ENCODE measurements at places on chromosomes 6 and 20. TPM values are rescaled to one million over a fixed set of nuclear protein-coding genes. Genes with fewer than 3 reads are reported as not detected.

The IL17F gene
- not detected for total RNA-seq

- DNase-seq = peak; percentile 52
Observed at GRCh38 chr6:159608961-159609651, 83.9 kb downstream of the SOD2 start.

DNA sequence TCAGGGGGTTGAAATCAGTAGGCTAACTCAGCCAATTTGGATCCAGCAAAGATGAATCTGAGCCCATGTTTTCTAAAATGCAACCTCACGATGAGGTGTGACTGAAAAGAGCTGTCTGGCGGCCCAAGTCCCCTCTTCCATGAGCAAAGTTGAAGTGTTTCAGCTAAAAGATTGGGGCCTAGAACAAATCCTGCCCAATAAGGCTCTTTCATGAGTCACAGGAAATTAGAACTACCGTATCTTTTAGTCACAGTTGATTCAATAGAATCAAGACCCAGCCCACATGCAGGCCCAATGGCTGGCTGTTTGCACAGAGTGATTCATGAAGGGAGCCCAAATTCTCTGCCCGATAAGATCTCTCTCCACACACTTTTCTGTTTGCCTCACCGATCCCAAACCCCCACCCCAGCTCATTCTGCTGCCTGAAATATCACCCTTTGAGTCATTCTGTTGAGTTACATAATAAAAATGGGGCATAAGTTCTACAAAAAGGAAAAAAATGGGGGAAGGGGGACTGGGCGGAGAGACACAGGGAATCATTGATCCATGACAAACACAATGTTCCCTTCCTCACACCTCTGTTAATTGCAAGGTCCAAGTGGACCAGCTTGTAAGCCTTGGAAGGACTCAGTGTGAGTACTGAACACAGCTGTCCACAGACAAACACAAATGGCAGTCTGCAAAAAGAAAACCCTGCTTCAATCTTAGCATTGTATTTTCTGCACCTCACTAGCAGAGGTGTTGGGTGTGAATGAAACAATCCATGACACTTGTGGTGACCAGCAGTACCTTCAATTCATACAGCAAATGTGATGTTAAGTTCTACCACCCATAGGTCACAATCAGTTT, 13.8 kb downstream of the FOXQ1 start:
- DNase-seq = peak; percentile 95

DNA sequence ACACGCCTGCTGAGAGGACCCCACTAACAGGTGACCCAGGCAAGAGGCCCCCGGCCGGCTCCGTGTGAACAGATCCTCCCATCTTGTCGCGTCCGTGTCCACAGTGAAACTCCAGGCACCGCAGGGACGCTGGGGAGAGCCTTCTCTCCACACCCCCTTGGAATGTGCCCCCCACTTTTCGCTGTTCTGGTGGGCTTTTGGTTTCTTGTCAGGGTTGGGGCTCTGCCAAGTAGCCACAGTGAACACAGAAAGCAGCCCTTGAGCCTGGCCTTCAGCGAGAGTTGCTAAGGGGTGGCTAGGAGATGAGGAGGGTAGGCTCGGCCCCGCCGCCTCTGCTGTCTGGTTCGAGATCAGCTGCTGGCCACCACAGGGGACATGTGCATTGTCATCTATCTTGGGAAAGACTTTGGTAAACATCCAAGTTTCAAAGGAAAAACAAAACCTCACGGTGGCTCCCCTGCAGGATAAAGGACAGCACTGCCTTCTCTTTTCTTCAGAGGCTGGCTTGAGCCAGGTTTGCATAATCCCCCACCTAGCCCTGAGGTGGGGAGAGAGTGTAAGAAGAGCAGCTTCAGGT, 22.7 kb downstream of the SYNDIG1 start:
- DNase-seq = no peak

The TFAP2C gene
- 0.08 TPM for total RNA-seq

The PPP1R16B gene
- 0.33 TPM for total RNA-seq

The KCNK17 gene
- total RNA-seq = not detected

DNA sequence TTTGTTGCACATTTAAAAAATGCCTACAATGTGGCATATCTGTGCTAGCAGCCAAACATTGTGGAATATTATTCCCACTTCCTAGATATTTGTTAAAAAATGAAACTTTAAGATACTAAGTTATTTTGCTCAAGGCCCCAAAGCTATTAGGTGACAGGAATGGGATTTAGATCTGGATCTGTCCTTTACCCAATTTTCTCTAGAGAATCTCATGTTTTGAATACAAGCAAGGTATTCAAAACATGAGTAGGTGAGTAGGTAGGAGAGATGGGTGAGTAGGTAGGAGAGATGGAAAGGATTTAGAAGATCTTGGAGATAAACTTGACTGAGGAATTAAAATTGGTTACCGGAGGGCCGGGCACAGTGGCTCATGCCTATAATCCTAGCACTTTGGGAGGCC, 61.2 kb upstream of the AKIRIN2 start:
- no peak for DNase-seq

- peak; percentile 5 for DNase-seq
Observed at GRCh38 chr6:167141667-167142432, 15.9 kb downstream of the GPR31 start.

The EGFL8 gene
- total RNA-seq = 0.16 TPM

DNA sequence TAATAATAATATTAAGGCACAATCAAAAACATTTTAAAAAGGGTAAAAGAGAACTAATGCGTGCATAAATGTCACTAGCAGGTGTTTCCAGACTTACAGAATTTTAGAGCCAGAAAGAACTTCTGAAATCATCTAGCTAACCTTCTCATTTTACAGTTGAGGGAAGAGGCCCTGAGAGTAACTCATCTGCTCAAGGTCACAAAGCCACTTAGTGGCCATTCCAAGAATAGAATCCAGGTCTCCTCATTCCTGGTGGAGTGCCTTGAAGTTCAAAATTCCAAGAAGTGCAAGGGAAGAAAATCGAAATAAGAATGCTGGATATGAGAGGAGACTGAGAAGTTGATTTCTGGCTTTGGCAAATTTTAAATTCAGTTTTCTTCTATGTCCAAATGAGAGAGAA, 3.2 kb upstream of the KIAA0408 start:
- no peak for DNase-seq

The RAB23 gene
- 21.4 TPM for total RNA-seq

The BPI gene
- 1.4 TPM for total RNA-seq

DNA sequence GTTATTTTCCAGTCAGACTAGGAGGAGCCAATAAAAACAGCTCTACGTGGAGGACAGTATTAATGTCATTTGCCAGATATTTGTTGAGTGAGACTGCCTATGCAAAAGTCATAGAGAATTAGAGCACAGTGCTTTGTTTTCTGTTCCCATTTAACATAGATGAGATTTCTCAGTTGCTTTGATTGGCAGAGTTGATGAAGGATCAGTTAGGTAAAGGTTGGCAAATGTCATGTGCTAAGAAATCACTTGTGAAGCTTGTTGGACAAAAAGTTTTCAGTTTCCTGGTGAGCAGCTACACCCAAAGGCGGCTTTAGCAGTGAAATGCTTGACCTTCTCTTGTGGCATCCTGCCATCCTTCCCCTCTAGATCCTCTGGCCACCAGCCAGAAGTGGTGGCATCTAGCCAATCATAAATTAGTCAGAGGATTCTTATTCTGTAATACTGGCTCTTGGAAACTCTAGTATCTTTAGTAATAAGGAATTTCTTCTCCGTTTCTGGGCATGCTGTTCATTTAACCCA, 37.0 kb downstream of the BCKDHB start:
- DNase-seq = peak; percentile 98

DNA sequence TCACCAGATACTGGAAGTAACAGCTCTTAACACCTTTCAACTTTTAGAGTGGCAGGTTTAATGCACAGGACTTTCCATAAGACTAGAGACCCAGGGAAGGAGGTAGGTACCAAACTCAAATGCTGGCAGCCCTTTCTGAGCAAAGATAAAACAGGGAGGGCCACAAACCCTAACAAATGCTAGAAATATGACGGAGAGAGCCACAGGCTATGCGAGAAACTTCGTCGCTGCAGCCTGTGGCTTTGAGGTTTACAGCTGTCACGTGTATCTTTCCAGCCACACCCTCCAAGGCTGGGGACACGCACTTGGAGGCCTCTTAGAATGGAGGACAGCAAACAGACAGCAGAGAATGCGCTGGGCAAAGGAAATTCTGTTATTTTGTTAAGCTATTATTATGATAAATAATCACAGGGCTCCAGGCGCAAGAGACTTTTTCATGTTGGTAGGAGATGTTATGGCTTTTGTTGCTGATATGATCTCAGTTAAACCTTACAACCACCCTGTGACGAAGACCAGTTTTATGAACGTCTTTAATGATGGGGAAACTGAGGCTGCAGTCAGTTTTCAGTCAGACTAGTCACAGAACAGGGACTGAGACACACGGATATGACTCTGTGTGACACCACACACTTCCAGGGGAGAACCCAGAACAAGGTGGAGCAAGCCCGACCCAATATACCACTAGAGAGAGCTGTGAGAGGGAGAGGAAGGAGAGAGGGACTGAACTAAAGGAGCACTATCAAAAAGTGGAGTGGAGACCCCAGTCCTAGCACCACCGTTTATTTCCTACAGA, 2.0 kb downstream of the TRAM2 start:
- peak; percentile 47 for DNase-seq

DNA sequence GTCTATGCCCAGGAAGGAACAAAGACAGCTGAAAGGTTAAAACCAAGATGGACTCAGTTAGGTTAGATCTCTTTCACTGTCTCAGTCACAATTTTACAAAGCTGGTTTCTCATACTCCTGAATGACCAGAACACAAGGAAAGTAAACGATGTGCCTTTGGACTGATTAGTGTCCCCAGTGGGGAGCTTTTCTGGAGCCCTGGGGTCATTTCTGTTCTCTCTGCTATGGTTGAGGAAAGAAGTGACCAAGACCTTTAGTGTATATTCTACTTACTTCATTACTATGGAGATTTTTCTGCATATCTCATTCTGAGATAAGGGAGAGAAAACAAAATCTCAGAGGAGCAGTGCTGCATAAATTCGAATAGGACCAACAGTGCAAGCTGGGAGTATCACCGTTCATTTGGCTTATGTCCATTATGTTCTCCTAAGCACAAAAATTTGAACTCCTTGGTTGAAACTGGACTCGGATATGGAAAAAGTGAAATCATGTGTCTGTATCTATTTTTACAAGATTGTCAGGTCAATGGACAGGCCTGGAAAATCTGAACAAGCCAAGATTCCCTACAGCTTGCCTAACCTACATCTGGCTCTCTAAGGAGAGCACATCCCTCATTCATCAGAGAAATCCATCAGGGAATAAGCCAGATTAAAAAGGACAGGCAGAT, 34.4 kb upstream of the ENPP1 start:
- peak; percentile 27 for DNase-seq

DNA sequence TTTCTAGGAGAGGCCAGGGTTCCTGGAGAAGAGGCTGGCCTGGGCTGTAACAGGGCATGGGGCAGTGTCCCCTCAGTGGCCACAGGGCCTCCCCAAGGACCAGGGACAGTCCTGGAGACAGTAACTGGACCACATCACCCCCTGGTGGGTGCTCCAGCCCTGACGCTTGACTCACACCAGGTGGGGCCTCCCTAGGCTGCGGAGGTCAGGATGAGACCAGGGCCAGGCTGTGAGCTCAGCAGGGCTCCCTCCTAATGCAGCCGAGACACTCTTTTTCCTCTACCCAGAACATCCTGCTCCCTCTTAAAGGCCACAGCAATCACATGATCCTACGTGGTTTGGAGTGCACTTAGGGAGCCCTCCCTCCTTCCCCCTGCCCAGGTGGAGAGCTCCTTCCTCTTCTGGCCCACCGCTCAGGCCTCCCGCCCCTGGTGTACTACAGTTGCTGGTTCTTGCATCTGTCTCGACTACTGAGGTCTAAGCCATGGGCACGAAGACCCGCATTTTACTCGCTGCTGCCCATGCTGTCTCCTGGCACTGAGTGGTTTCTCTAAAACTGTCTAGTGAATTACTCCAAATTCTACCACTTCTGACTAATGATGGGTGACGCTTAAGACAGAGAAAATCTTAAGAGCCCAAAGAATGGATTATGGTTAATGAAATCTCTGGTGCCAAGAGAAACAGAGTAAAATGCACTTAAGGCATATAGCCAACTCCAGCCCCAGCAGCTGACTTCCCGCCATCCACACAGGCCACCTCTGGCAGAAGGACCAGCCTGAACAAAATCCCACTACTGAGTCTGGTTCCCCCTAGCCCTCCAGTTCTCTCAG, 166.1 kb upstream of the CST7 start:
- DNase-seq = no peak

- DNase-seq = no peak
Observed at GRCh38 chr20:24951536-24952083, 2.5 kb downstream of the CST7 start.

The TRDN gene
- not detected for total RNA-seq

The RBPJL gene
- not detected for total RNA-seq

The CEP57L1 gene
- 27.1 TPM for total RNA-seq

DNA sequence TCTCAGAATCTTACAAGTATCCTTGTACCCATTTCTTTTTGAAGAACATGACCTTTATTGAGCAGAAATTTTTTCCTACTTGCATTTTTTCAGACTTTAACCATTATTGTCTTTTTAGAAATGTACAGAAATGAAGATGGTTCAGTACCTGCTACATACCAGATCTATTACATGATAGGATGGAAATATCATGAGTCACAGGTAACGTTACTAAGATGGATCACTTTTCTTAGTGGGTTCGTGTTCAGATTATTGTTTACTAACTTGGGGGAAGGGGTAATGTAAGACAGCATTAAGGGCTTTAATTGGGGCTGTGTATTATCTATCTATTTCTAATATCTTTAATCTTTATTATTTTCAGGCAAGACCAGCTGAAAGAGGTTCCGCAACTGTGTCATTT, 31.9 kb downstream of the NDUFAF5 start:
- no peak for DNase-seq

The RIPPLY2 gene
- not detected for total RNA-seq

The WFDC5 gene
- total RNA-seq = not detected

DNA sequence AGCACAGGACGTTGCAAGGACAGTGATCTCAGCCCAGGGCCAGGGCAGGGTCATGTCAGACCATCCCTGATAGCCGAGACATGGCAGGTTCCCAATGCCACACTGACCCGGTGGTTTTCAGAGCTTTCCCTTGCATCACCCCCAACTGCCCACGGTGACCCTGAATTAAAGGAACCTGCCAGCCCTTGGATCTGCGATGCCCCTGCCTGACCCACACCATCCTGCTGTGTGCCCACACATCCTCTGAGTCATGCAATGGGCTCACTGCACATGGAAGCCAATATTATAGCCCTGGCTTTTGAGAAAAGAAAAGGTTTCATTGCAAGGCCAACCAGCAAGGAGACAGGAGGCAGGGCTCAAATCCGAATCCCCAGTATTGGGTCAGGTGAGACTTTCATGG, 132.6 kb upstream of the CST7 start:
- DNase-seq = no peak

The NEURL2 gene
- total RNA-seq = 6.8 TPM

The KCNB1 gene
- 0.41 TPM for total RNA-seq

The SLC35D3 gene
- not detected for total RNA-seq

DNA sequence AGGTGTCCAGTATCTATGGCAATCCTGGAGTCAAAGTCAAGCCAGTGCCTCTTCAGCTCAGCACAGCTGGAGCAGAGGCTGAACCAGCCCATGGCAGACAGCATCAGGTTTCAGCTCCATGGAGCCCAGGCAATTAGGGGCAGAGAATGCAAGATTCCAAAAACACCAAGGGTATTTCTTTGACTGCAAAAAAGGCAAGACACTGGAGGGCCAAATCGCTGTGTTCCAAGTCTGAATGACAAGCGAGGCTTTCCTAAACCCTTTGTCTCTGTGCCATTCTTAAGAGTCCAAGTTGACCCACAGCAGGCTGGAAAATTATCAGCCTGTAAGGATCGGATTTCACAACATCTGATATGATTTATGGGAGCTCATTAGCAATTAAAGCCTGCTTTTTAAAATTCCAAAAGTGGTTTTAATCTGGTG, 49.7 kb upstream of the TGM3 start:
- DNase-seq = no peak

The HLA-DPB1 gene
- total RNA-seq = 0.27 TPM

GRCh38 chr6:104705095-104705707, 154.5 kb downstream of the HACE1 start:
- DNase-seq = peak; percentile 73

The SALL4 gene
- 0.36 TPM for total RNA-seq
